ENCODE measurements at places on chromosomes 6 and 20. TPM values are rescaled to one million over a fixed set of nuclear protein-coding genes. Genes with fewer than 3 reads are reported as not detected.

The LPA gene
- 7.2 TPM for total RNA-seq

The LGSN gene
- total RNA-seq = 0.62 TPM

The DTNBP1 gene
- 21.8 TPM for total RNA-seq

The AHI1 gene
- total RNA-seq = 56.4 TPM

The MCHR2 gene
- 0.31 TPM for total RNA-seq

The HNF4A gene
- total RNA-seq = 1.2 TPM

The CRISP3 gene
- 0.12 TPM for total RNA-seq

The PRICKLE4 gene
- total RNA-seq = 1.9 TPM

The LAMA4 gene
- total RNA-seq = 61.0 TPM

The NAPB gene
- 40.4 TPM for total RNA-seq

The TBXT gene
- total RNA-seq = 1.2 TPM

The LY6G6F gene
- total RNA-seq = not detected

The MYLK4 gene
- 0.71 TPM for total RNA-seq

The RSPO3 gene
- 0.06 TPM for total RNA-seq

The MUCL3 gene
- total RNA-seq = not detected

The ERVFRD-1 gene
- not detected for total RNA-seq

The FAM209A gene
- total RNA-seq = 31.3 TPM

The SYCP2L gene
- 8.7 TPM for total RNA-seq

The SERAC1 gene
- 9.8 TPM for total RNA-seq

The LST1 gene
- total RNA-seq = 1.2 TPM

The CLPSL2 gene
- total RNA-seq = not detected

The FLOT1 gene
- total RNA-seq = 88.1 TPM

The DPPA5 gene
- total RNA-seq = 2.3 TPM

The BNIP5 gene
- total RNA-seq = 0.87 TPM

The BMP2 gene
- 3.8 TPM for total RNA-seq

The PMEPA1 gene
- 8.1 TPM for total RNA-seq

The WDR27 gene
- total RNA-seq = 84.0 TPM

The FKBP5 gene
- 185 TPM for total RNA-seq

The SMLR1 gene
- total RNA-seq = 0.94 TPM

The MCCD1 gene
- total RNA-seq = not detected

The HSPA12B gene
- 11.1 TPM for total RNA-seq

The NNAT gene
- total RNA-seq = 8.7 TPM

The DUSP15 gene
- total RNA-seq = 274 TPM

The SLC22A16 gene
- total RNA-seq = 17.2 TPM

The LIN28B gene
- total RNA-seq = 7.3 TPM

The PNPLA1 gene
- 2.4 TPM for total RNA-seq

The HUS1B gene
- 13.5 TPM for total RNA-seq

The IL17F gene
- total RNA-seq = not detected

The PGC gene
- total RNA-seq = not detected

The FHL5 gene
- total RNA-seq = 38.2 TPM

The CST2 gene
- total RNA-seq = not detected
